NCI-H1436 treated with DMSO at 0.1 percent for 48 hours (cell line): ENCODE measurements at places on chromosomes 6 and 20.

GRCh38 chr20:32978009-32978335, 26.3 kb downstream of the SUN5 start:
- DNase-seq: no peak

- no peak for DNase-seq
These were observed 91.1 kb upstream of the OPRM1 start for GRCh38 chr6:153947808-153948447.

GRCh38 chr20:51121272-51121671, 98.4 kb upstream of the KCNG1 start:
- DNase-seq: no peak

GRCh38 chr6:8108759-8109539, 6.6 kb upstream of the EEF1E1 start:
- DNase-seq: no peak

DNA sequence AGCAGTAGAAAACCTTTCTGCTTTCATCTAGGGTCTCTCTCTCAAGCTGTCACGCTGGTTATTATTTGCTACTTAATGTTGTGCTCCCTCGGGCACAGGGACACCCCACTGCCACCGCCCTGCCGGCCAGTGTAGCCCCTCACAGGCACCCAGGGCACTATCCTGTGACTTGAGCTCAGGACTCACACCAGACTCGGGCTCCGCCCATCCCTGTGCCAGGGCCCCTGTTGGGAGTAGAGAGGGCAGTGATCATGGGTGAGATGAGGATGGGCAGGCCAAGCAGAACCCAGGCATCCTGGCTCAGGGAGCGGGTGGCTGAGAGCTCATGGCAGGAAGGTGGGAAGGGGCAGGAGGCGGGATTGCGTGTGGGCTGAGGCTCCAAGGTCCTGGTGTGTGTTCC, 371.9 kb downstream of the ZFAND3 start:
- no peak for DNase-seq

DNA sequence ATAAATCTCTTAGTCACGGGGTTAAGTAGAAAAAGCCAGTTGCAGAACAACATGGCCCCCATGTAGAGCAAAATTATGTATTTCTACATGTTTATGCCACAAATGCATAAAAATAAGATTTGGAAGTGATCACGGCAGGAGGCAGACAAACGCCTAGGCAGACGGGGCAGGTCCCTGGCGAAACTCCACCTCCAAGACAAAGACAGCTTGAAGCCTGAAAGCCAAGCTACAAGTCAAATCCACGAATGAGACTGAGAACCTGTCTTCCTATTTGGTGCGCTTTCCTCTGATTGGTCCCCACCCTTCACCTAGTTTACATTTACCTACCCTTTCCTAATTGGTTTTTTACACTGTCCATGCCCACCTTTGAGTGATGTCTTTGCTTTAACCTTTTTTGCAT, 28.7 kb upstream of the AHCY start:
- DNase-seq: no peak

GRCh38 chr6:130457605-130458004, 91.8 kb downstream of the TMEM200A start:
- DNase-seq: no peak

- DNase-seq: no peak
These were observed 118.6 kb downstream of the MOXD1 start for GRCh38 chr6:132282696-132283095.

- no peak for DNase-seq
These were observed 573.8 kb downstream of the EPM2A start for GRCh38 chr6:145161501-145161900.

GRCh38 chr6:106787327-106788196, 158.2 kb downstream of the QRSL1 start:
- no peak for DNase-seq

DNA sequence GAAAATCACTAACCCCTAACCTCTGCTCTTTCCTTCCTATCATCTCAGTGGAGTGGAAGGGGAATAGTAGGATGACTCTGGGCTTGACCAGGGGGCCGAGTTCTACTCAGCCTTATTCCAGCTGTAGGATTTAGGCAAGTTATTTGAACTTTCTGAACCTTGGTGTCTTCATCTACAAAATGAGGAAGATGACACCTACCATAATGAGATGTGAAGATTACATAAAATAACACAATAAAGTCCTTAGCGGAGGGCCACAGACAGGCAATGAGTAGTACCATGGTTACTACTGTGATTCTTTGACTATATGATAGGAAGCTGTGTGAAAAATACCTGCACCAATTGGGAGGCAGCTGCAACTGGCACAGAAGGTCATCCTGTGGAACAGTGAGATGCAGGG, 53.6 kb upstream of the PIM1 start:
- DNase-seq: no peak

DNA sequence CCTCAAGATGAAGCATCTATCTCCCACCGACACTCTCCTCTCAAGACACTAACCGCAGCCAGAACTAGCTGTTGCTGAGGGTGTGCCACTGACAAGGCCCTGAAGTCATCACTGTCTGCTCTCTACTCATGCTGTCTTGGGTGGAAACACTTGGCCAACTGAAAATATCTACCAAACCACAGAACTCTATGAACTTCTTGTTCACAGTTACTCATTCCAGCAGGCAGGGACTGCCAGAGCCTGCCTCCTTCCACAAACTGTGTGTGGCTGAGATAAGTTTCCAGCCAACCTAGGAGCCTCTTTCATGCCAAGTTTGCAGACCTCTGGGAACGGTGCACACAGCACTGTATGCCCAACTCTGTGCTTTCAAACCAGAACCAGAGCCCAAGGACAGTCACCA, 45.5 kb upstream of the NXT1 start:
- no peak for DNase-seq

DNA sequence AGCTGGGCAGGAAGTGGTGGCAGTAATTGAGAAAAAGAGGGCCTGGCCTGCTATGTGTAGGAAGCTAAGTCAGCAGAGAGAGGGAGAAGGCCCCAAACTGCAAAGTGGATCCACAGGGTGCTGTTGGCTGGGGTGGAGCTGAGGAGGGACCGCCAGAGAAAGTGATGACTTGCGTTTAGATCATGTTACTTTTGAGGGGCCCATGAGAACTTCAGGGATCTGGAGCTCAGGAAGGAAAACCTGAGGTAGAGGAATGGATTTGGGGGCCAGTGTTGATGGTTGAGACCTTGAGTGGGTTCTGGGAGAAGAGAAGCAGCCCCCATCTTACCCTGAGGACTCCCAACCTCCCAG, 155.5 kb downstream of the MRPL14 start:
- no peak for DNase-seq

DNA sequence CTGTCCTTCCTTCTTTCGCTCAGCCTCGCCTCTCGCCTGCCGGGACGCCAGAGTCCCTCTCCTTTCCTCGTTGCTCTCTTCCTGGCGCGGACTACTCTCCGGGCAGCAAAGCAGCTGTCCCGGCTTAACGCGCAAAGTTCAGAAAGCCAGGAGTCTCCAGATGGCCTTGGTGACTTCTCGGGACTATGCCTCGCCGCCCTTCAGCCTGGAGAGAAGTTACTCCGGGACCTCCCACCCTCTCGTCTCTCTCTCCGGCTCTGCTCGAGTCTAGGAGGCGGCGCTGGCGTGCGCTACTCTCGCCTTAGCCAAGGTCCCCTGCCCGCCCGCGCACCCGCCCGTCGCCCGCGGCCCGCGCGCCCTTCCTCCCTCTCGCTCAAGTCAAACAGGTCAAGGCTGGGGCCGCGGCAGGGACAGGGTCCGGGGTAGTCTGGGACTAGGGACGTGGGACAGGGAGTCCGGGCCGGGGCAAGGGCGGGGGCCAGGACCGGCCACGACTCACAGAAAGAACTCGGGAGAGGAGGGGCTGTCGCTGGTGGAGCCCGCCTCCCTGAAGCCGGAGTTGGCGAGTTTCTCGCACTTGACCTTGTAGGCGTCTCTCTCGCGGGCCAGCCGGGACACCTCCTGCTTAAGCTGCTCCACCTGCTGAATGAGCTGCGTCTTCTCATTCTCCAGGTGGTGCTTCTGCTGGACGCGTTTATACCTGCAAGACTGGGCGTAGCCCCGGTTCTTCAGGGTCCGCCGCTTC, 1.5 kb downstream of the MAFB start:
- no peak for DNase-seq

- DNase-seq: no peak
These were observed 37.5 kb downstream of the CARMIL1 start for GRCh38 chr6:25316626-25317025.

DNA sequence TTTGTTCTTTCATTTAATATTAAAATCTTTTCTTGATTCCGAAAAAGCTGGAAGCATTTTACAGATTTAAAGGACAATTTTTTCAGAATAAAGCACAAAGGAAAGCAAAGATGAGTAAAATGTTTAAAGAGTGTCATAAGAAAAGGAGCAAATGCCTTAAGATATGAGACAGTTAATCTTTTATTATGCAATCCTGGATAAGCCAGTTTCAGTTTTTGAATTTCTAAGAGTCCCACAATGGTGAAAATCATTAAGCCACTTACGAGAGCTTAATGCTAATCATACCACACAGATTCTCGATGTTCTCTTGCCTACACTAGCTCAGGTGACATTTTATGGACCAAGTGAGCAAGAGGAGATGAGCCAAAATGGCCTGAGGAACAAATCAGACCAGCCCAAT, 103.7 kb upstream of the RNF217 start:
- DNase-seq: no peak

DNA sequence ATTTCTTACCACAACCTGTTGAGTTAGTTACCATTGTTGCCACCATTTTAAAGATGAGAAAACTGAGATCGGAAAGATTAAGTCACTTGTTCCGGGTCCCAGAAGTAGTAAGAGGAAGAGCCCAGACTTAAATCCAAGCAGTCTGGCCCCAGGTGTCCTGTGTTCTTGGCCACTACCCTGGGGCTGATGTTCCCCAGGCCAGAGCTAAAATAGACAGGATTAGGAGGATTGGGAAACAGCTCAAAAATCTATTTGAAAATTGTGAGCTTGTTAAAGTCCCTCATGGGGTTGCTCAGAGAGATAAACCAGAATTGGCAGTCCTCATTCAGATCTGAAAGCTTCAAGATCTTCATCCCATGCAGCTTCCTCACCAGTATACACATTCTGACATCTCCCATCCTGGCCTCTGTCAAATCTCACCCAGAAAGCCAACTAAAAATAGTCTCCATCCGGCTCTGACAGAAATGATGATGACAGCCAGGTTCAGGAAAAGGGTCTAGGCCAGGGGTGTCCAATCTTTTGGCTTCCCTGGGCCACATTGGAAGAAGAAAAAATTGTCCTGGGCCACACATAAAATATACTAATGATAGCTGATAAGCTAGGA, 62.0 kb downstream of the GFOD1 start:
- DNase-seq: no peak

- DNase-seq: no peak
These were observed 4.2 kb upstream of the CTSZ start for GRCh38 chr20:59010995-59011873.

DNA sequence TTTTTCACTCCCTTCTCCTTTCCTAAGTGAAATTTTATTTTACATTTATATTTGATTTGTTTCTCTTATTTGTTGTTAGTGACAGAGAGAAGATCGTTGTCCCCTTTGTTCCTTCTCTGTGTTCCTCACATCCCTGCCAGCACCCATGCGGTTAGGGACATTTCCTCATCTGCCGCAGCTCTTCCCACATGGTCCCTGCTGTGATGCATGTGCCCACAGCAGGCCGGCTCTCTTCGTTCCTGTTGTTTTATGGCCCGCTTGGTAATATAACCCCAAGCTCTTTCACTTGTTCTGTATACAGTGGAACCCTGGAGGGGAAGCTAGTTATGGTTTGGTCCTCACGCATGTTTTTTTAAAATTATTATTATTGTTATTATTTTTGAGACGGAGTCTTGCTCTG, 23.6 kb downstream of the DTD1 start:
- no peak for DNase-seq

GRCh38 chr6:617456-618100, 39.3 kb downstream of the HUS1B start:
- DNase-seq: no peak

GRCh38 chr6:136083540-136083939, 166.6 kb downstream of the MTFR2 start:
- DNase-seq: no peak

DNA sequence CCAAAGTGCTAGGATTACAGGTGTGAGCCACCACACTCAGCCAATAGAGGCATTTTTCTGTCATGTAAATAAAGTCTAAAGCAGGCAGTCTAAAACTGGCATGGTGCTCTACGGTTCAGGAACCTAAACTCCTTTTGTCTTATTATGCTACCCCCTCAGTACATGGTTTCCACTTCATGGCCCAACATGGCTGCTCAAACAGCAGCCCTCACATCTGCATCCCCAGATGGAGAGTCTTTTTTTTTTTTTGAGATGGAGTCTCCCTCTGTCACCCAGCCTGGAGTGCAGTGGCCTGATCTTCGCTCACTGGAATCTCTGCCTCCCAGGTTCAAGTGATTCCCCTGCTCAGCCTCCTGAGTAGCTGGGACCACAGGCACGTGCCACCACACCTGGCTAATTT, 38.3 kb downstream of the SLC52A3 start:
- no peak for DNase-seq

GRCh38 chr6:43968110-43968965, 158.9 kb downstream of the MRPL14 start:
- no peak for DNase-seq

- no peak for DNase-seq
These were observed 69.0 kb downstream of the BACH2 start for GRCh38 chr6:90227673-90228072.

- no peak for DNase-seq
These were observed 129.5 kb downstream of the NFATC2 start for GRCh38 chr20:51412951-51413481.

GRCh38 chr20:19934792-19935491, 82.2 kb upstream of the NAA20 start:
- peak; percentile 52 for DNase-seq

DNA sequence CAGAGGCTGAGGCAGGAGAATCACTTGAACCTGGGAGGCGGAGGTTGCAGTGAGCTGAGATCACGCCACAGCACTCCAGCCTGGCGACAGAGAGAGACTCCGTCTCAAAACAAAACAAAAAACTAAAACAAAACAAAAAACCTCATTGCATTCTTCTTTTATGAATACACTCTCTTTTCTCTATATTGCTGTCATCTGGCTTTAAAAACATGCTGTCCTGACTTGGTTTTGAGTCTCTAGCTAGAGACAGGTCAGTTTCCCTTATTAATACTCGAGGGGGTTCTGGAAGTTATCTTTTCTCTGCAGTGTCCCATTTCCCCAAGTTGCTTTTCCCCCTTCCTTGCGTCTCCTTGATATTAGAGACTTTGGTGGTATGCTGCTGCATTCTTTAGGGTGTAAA, 50.9 kb downstream of the RIOK1 start:
- DNase-seq: no peak

- no peak for DNase-seq
These were observed 7.8 kb downstream of the ADA start for GRCh38 chr20:44643596-44644229.

GRCh38 chr6:14715076-14715475, 530.8 kb upstream of the JARID2 start:
- no peak for DNase-seq
